Iris pigment epithelial cell (primary cell): ENCODE measurements at places on chromosomes 2 and 18.

- no peak for DNase-seq
These were observed 286.6 kb downstream of the MYT1L start for GRCh38 chr2:2044269-2045057.

- DNase-seq: no peak
These were observed 51.8 kb downstream of the ADD2 start for GRCh38 chr2:70716131-70716743.

DNA sequence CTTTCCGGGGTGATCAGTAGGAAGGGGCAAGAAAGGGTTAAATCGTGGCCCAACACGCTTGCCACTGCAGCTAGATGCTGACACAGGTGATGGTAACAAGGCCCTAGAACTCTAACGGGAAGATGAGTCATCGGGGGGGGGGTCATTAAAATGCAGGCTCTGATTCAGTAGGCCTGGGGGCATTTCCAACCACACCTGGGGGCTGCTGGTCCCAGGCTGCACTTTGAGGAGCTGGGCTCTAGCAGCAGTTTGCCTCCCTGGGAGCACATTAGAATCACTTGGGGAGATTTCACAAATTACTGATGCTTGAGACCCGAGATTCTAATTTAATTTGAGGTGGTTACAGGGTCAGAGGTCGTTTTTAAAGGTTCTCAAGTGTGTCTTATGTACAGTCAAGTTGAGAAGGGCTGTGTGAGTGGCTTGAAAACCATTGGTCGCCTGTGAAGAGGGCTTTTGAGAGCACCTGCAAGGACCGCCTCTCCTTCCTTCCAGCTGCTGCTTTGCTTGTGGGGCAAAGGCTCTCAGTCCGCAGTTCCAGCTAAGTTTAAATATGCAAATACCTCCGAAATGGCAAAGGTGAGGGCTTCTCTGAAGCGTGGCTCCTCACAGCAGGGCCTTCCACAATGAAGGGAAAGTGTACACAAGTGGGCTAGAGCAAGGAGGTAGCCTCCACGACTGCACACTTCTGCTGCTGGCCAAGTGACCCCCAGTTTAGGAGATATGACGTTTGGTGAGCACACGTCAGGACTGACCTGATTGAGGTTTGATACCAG is 128.0 kb upstream of the MSH6 start:
- no peak for DNase-seq

DNA sequence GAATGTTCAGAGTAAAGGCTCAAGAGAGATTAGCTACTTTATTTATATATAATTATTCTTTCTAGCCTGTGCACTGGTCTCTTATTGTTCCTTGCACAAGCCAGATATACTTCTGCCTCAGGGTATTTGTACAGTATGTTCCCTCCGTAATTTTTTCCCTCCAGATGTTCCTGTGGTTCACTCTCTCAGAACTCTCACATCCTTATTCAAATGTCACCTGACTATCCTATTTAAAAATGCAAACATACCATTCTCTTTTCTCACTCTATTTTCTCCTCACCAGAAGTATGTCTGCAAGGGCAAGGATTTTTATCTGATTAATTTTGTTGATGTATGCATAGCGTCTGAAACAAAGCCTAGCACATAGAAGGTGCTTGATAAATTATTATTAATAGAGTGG is 64.0 kb upstream of the CERS6 start:
- peak; percentile 68 for DNase-seq

- no peak for DNase-seq
These were observed 104.2 kb upstream of the MAP4K3 start for GRCh38 chr2:39541011-39541930.

DNA sequence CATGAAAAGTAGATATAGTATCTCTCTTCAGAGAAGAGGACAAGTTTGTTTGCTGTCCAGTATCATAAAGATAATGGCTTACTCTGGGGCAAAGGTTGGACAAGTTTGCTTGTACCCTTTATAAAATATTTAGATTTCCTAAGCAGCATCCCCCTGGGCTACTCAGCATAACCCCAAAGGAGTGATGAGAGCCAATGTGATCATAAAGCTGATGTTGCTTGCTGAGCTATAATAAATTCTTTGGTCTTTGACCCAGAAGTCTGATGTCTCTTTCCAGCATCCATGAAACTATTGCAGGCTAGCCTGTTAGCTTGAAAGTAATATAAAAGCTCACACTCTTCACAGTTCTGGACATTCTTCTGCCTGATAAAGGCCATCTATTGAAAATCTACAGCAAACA is 138.3 kb upstream of the STON1 start:
- no peak for DNase-seq
